ENCODE measurements at places on chromosomes 6 and 20.

- no peak for DNase-seq
These were observed 391.6 kb upstream of the FKBP1C start for GRCh38 chr6:62819640-62820039.

DNA sequence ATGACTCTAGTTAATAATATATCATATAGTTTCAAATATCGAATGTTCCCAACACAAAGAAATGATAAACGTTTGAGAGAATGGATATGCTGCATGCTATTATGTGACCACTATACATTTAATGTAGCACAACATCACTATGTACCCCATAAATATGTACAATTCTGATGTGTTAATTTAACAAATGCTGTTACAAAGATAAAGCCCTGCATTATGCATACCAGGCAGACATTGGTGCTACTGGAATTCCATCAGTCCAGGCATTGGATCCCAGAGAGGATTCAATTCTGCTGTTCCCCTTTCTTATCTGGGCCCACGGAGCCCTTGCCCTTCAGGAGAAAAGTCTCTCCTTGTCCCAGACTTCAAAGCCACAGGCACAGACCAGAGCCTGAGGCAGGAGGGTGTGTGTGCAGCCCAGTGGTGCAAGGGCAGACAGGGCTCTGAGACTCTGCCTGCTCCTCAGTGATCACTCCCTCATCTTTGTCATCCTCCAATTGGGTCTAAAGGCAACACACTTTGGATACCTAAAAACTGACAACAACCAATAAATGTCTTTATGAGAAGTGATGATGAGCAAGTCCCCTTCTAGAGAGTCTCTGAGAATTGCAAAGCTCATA lies 45.2 kb downstream of the PSMG4 start:
- DNase-seq, result no peak

- DNase-seq, result peak; percentile 74
These were observed 5.8 kb upstream of the KIAA0408 start for GRCh38 chr6:127464881-127465459.

DNA sequence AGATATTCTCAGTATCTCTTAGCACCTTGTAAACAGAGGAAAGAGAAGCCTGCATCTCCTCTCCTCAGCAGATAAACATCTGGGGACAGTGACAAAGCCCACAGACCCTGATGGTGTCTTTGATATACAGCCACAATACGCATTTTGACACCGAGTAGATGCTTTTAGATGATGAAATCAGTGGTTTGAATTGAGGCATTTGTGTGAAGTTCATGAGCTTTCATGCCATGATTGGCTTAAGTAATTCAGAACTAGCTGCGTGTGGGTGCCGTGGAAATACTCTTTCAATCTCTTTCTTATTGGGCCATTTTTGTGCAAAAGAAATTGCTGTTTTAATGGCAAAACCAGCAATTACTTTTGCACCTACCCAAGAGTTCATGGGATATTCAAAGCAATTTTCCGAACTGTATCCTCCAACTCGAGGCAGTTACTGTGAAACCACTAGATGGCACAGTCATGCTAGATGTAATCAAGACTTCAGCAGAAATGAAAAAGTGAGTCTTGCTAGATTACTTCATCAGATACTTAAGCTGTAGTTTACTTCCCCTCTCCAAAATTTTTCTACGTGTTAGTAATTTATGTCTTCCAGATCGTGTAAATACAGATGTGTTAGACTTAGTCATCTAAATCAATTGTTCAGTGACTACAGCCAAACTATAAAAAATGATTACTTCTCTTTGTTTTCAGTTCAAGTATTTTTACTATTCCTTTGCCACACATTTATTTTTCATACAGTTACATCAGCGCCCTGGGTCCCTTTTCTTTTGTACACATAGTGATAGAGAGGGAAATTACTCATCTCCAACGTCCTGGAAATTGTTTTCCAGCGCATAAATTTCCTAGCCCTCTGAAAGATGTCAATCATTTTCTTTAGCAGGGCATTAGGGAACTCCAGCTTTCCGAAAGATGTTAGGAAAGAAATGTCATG lies 49.4 kb downstream of the IYD start:
- peak; percentile 68 for DNase-seq

DNA sequence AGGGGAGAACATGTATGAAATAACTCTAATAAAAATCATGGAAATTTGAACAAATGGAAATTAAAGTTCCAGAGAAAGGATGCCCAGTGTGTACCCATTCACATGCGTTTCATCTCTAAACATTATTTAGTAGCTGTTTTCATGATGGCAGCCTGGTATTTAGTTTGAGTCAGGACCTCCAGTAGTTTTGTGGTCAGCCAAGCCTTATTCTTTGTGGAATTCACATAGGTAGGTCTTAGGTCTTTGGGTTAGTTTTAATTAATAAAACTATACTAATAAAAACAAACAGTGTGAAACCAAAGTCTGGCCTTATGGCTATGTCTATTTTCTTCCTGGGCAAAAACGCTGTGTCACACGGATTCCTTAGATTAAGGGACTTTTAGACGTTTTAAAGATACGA lies 137.8 kb downstream of the FOXC1 start:
- DNase-seq, result no peak

DNA sequence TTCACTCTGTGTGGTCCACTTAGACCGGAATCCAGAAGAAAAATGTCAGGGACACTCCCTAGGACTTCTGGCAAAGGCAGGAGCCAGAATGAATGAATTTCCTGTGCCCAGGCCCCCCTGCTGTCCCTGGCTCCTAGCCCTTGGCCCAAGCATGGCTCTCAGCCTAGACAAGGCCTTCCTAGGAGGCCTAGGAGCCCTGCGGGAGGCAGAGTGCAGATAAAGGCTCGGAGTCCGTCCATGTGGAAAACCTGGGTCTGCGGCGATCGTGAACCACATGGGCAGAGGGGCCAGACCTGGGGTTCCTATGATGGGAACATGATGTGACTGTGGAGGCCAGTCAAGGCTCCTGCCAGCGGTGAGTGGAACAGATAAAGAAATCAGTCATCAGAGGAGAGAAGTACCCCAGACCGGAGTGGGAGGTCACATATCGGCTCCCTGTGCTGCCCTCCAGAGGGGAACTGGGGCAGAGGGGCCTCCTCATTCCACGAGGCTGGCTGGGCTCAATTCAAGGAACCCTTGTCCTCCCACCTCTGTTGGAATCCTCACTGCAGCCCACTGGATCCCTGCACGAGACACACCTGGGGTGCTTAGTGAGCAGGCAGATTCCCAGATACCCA lies 5.9 kb upstream of the VSTM2L start:
- DNase-seq, result no peak

DNA sequence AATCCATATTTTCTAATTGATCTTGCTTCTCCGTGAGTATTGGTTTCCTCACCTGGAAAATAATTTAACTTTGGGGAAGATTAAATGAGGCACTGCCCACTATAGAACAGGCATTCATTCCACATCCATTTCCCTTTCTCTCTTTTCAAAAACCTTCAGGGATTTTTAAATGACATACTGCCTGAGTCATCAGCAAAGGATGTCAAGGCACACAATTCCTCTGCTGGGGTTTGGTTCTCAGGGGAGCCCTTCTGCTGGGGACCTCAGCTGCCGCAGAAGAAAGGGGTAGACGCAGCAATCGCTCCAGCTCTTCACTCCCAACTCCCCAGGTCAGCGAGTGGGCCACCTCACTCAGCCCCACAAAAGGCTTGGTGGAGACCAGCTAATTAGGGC lies 90.7 kb upstream of the BACH2 start:
- peak; percentile 31 for DNase-seq

DNA sequence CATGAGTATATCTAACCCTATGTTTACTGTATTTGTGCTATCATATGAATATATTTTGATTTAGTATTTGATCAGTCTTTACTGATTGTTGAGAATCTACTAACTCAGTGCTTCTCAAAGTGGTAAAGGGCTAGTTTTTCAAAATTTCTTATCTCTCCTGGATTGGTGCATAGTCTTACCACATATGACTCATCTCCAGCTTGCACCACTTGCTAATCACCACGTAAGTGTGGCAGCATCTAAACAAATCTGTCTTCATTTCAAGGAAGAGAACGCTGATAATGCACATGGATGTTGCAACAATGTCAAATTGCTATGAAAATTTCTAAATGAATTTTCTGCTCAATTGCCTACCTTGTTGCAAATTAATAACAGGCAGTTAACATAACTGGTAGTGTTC lies 299.5 kb downstream of the PAX1 start:
- no peak for DNase-seq

DNA sequence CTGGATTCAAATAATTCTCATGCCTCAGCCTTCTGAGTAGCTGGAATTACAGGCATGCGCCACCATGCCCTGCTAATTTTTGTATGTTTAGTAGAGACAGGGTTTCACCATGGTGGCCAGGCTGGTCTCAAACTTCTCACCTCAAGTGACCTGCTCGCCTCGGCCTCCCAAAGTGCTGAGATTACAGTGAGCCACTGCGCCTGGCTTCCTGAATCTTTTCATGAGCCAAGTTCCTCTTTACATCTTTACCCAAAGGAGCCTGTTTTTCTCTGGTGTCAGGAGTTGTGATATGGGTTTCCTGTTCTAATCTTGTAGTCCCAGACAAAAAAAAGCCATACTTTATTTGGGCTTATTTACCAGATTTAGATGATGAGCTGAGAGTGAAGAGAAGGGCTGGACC lies 34.4 kb downstream of the PCNA start:
- no peak for DNase-seq

Data from EL (cell line).